ENCODE measurements at places on chromosomes 4 and X.

GRCh38 chr4:72313121-72313520, 255.9 kb downstream of the ADAMTS3 start:
- DNase-seq, result peak; percentile 8

DNA sequence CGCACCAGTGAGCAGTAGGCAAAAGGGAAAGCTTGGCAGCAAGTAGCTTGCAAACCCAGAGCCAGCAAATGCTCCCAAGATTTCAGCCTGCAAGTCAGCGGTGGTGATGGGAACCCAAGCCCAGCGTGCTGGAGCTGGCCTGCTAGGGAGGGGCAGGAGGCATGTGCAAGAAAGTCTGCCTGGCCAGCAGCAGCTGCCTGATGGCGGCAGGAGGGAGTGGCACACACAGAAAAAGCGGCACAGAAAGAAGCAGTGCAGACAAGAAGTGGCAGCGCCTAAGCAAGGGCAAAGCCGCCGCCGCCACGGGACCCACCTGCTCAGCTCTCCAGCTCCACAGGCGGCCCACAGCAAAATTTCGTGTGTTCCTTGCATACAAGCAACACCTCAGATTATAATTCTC, 1206.5 kb upstream of the PABPC4L start:
- no peak for DNase-seq

DNA sequence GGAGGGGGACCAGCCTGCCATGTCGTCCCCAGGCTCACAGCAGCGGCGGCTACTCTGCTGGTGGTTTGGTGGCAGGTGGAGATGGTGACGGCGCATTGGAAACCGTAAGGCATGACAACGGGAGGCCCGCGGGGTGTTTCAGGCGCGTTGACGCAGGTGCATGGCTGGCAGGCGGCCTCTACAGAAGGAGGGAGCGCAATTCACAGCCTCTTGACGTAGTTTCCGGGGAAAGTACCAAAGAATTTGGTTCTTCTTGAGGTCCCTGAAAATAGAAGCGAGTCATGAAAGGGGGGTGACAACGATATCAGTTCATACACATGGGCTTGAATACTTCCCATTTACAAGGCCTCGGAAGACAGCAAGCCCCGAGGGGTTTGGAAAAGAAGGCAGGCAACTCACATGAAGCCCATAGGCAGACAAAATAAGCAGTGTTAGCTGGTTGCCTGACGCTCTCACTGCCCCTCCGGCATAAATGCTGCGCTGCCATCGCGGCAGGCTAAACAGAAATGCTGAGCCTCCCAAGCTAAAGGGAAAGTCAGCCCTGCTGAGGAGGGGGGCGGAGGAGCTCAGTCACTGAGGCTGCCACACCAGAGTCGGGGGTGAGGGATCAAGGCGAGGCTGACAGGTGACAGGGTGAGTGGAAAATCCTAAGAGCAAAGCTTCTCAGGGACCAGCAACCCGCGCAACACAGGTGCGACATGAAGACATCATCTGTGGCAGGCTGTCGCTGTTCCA, 52.3 kb upstream of the PDLIM3 start:
- no peak for DNase-seq

DNA sequence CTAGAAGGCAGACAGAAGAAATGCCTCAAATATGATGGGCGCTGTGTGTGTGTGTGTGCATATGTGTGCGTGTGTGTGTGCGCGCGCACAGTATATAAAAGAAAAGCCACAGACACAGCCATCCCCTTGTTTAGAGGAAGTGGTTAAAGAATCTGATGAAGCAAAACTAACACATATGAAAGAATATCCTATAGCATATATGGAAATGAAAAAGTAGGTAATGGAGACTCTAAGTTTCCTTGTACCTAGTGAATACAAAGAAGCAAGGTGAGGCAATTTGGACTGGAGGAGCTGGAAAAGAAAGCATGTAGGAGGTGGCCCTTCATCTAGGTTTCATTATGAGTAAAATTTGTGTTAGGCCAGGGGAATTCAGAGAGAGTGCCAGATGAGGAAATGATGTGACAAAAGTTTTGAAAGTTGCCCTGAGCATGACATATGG, 58.6 kb upstream of the MCF2 start:
- no peak for DNase-seq

GRCh38 chrX:147877726-147878125, 34.0 kb upstream of the FMR1 start:
- DNase-seq, result no peak

GRCh38 chrX:22164770-22165388, 107.8 kb upstream of the CBLL2 start:
- DNase-seq, result no peak

- DNase-seq, result no peak
Observed at GRCh38 chr4:170758988-170759387, 669.2 kb upstream of the AADAT start.

GRCh38 chr4:175273995-175274753, 356.0 kb downstream of the ADAM29 start:
- no peak for DNase-seq

GRCh38 chr4:24428850-24429249, 155.5 kb downstream of the DHX15 start:
- DNase-seq, result no peak

DNA sequence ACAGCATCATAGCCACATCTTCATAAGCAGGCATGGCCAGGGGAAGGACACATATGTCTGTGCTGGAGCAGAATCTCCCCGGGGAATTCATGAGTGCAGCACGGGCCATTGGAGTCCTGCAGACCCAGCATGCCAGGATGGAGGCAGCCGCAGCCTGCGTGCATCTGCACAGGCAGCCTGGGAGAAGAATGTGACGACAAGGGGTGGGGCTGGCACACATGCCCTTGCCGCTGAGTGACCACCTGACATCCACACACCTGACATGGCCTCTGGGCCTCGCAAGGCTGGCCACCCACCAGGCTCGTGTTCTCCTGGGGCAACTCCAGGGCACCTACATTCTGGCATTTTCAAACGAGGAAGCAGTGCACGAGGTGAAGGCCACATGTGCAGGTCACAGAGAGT, 66.2 kb upstream of the AFAP1 start:
- DNase-seq, result no peak

All from pons (tissue), 1 donor.